Hepatocyte (in vitro differentiated cells): ENCODE measurements at places on chromosomes 13 and 19.

GRCh38 chr19:49188626-49189200 lies 31.1 kb downstream of the TRPM4 start:
- no peaks in the 10 kb centered on the region for H3K27me3 ChIP-seq
- no peaks in the 10 kb centered on the region for H3K36me3 ChIP-seq
- no peaks in the 10 kb centered on the region for H3K4me1 ChIP-seq
- no peak overlapping the region for H3K4me3 ChIP-seq
- DNase-seq: no peak
- H3K27ac ChIP-seq: no peak overlapping the region

DNA sequence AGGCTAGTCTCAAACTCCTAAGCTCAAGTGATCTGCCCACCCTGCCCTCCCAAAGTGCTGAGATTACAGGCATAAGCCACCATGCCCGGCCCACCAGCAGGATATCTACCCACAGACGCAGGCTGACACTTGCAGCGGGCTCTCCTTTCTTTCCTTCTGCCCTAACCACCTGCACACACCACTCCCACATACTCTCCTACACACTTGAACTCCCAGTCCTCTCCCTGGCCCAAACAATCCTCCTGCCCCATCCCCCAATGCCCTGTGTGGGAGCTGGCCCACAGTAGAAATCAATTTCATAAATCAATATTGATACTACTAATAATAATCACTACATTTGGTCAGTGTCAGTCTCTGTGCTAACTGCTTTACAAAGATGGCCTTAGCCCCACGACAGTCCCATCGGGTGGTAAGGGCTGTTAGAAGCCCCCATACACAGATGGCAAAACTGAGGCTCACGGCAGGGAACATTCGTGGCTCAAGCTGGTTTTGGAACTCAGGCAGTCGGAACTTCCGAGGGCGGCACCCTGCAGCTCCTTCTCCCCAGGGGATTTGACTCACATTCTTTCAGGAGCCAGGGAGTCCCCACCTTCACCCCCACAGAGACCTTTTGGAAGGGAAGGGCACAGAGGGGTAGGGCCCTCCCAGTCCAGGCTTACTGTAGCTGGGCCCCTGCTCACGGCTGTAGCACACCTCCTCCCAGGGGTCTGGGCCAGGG lies 3.4 kb upstream of the DPF1 start:
- no peak overlapping the region for H3K27ac ChIP-seq
- no peak for DNase-seq
- peaks cover 12% of the 10 kb centered on the region for H3K4me1 ChIP-seq
- H3K36me3 ChIP-seq: no peaks in the 10 kb centered on the region
- H3K4me3 ChIP-seq: no peak overlapping the region

GRCh38 chr19:21626924-21627697 lies 121.7 kb downstream of the ZNF429 start:
- H3K27me3 ChIP-seq: no peaks in the 10 kb centered on the region
- no peak for DNase-seq

DNA sequence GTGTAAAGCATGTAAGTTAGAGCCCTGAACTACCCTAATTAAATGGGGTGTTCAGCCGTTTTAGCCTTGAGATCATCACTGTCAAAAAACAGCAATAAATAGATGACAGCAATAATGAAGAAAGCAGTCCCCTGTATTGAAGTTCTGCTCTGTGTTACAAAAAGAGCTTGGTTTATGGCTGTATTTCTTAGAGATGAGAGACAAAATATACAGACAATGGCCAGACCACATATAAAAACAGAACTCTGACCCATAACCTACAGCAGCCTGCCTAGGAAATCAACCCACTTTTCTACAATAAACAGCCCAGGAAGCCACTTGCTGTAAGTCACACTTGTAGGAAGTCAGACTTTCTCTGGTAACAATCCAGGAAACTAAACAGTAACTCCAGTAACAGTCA lies 10.8 kb downstream of the IGFL3 start:
- H3K4me3 ChIP-seq: no peak overlapping the region
- H3K36me3 ChIP-seq: no peaks in the 10 kb centered on the region
- peaks cover 8% of the 10 kb centered on the region for H3K4me1 ChIP-seq
- DNase-seq: no peak
- H3K27me3 ChIP-seq: peaks cover 8% of the 10 kb centered on the region

DNA sequence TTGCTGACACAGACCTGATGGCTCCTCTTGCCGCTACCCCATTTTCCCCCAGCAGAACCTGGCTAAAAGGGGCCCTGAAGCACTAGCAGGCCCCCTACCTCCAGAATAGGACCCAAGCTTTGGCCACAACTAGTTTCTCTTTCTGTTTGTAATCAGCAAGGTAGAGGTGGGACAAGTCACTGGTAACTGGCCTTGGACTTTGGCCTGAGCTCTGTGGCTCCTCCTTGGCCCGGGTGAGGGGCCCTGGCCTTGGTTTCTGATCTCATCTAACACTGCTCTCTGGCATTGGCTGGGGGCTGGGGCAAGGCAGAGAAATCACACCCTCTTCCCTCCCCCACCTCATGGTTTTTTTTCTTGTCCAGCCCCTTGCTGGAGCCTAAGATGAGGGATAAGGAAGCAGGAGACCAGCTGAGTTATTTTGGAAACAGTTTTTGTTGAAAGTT lies 2.1 kb downstream of the CALM3 start:
- peak overlapping the region; percentile 97 for H3K27ac ChIP-seq
- peak overlapping the region; percentile 100 for H3K4me3 ChIP-seq
- peak; percentile 83 for DNase-seq
- H3K27me3 ChIP-seq: no peaks in the 10 kb centered on the region
- no peaks in the 10 kb centered on the region for H3K36me3 ChIP-seq

DNA sequence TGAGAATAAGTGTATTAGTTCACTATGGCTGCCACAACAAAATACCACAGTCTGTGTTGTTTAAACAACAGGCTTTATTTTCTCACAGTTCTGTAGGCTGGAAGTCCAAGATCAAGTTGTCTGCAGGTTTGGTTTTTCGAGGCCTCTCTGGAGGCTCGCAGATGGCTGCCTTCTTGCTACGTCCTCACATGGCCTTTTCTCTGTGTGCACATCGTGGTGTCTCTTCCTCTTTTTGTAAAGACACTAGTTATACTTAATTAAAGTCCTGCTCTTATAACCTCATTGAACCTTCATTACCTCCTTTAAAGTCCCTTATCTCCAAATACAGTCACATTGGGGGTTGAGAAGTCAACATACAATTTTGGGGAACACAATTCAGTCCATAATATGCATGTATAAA lies 10.6 kb downstream of the CSNK1A1L start:
- H3K27me3 ChIP-seq: no peaks in the 10 kb centered on the region
- no peak for DNase-seq
- H3K4me3 ChIP-seq: no peak overlapping the region
- no peaks in the 10 kb centered on the region for H3K4me1 ChIP-seq

DNA sequence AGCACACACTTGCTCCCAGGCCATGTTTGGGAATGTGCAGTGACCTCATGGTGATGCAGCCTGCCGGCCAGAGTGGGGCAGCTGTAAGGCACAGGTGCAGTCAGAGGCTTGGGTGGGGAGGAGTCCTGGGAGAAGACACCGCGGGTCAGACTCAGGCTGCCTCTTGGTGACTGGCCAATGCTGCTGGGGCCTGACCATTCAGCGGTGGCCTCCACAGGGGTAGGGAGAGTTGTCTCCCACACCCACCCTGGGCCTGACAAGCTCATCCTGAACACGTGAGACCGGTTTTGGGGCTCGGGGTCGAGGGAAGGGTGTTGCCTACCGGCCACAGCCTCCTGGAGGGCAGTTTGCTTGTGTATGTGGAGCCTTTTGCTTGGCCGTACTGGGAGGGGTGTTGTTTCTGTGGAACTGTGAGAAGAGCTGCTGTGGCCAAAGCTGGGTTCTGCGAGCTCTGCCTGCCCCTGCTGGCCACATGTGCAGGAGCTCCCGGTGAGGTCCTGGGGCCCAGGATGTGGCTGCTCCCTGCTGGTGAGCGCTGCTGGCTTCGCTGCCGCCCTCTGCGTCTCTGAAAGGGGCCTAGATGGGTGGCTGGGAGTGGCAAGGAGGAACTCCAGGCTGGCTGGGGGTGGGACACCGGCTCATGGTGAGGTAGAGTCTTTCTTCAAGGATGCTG lies 22.1 kb downstream of the UPF1 start:
- no peak overlapping the region for H3K4me3 ChIP-seq
- H3K27ac ChIP-seq: no peak overlapping the region
- H3K4me1 ChIP-seq: peaks cover 12% of the 10 kb centered on the region
- DNase-seq: no peak

GRCh38 chr19:6415591-6416190 lies 8.9 kb downstream of the KHSRP start:
- DNase-seq: no peak
- H3K27ac ChIP-seq: no peak overlapping the region
- H3K27me3 ChIP-seq: no peaks in the 10 kb centered on the region
- H3K4me1 ChIP-seq: peaks cover 9% of the 10 kb centered on the region
- no peak overlapping the region for H3K4me3 ChIP-seq

DNA sequence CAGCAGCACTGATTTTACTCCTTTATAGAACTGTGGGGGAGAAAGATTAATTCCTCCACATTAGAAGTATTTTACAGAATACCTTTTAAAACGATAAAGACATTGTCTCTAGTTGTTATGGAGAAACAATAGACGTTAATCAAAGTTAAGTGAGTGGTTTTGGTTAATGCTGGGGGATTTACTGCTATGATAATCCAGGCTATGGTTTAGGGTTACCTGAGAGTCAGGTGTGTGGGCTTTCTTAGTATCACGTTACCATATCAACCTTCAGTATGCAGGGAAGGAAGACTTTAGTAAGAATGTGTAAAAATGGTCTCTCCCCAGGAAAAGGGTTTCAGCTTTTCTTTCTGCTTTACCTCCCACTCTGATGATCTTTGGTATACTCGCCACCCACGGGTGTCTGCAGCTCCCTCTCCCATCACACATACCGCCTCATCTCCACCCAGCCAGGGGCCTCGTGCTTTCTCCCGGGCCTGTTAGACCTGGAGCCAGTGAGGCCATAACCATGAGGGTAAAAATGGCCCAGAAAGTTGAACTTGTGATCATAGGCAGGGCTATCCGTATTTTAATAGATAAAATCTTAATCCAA lies 45.6 kb upstream of the WDFY2 start:
- no peak overlapping the region for H3K27ac ChIP-seq
- H3K27me3 ChIP-seq: no peaks in the 10 kb centered on the region
- DNase-seq: no peak
- no peaks in the 10 kb centered on the region for H3K36me3 ChIP-seq
- H3K4me1 ChIP-seq: peaks cover 4% of the 10 kb centered on the region
